Activated effector memory CD4-positive, alpha-beta T cell treated with anti-CD3 and anti-CD28 coated beads, Interleukin-2, amount 50 U/mL, for 16 hours (primary cell): ENCODE measurements at places on chromosomes 13 and 19.

- DNase-seq: no peak
These were observed 21.0 kb upstream of the SIAH3 start for GRCh38 chr13:45872566-45872965.

- no peak for DNase-seq
These were observed 41.3 kb downstream of the NWD1 start for GRCh38 chr19:16760990-16761389.

- DNase-seq: no peak
These were observed 474.9 kb upstream of the MIR17HG start for GRCh38 chr13:90872491-90873025.

DNA sequence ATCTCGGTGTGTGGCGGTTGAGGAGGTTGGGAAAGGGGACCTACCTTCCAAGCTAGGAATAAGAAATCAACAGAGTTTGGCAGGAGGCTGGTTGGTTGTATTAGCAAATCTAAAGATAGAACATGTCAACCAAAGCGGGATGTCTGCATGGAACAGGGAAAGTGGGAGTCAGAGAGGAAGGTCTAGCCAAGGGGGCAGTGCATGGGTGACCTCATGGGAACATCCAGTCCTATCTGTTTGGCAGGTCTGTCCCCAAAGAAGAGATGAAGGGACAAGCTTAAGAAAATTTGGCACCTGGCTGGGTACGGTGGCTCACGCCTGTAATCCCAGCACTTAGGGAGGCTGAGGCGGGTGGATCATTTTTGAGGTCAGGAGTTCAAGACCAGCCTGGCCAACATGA, 118.7 kb upstream of the TSC22D1 start:
- no peak for DNase-seq

GRCh38 chr13:31175847-31176532, 14.3 kb upstream of the HSPH1 start:
- DNase-seq: no peak

DNA sequence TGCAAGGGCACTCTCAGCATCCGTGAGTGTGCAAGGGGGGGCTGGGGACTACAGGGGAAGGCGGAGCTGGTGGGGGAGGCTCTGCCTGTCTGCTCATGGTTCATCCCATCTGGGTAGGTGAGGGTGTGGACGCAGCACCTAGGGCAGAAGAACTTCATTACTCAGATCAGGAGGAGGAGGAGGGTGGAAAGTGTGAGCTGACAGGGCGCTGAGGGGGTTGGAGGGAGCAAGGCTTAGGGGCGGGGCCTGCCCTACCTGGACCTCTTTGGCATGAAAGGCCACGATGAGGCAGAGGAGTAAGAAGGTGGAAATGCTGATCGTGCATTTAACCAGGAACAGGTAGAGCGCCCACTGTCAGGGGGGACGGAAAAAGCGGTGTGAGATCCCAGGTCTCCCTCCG, 4.5 kb downstream of the KCNN4 start:
- DNase-seq: peak; percentile 87

DNA sequence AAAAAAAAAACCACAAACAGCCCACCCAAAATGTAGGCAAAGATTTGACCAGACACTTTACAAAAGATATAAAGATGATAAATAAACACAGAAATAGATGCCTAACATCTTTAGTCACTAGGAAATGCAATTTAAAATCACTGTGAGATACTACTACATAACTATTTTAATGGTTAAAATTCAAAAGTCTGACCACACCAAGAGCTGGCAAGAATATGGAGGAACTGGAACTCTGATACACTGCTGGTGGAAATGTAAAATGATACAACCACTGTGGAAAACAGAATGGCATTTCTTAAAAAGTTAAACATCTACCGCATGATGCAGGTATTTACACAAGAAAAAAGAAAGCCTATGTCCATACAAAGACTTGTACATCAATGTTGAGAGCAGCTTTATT, 26.8 kb downstream of the VWA8 start:
- DNase-seq: no peak

DNA sequence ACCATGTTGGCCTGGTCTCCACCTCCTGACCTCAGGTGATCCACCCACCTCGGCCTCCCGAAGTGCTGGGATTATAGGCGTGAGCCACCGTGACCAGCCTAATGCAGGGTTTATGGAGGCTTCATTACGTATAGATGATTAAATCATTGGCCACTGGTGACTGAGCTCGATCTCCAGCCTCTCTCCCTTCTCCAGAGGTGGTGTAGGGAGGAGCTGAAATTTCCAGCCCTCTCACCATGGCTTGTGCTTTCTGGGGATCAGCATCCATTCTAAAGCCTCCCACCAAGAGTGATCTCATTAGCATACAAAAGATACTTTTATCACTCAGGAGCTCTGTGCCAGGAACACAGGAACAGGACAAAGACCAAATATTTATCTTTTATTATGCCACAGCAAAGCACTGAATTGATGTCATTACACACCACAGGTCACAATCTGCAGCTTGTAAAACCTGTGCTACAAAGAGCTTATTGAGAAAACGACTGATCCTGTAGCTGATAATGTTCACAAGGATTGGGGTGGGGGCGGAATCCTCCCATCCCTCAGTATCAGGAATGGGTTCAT, 32.4 kb downstream of the RHPN2 start:
- DNase-seq: no peak

- DNase-seq: no peak
These were observed 2.3 kb downstream of the OR7C2 start for GRCh38 chr19:14943601-14944000.

DNA sequence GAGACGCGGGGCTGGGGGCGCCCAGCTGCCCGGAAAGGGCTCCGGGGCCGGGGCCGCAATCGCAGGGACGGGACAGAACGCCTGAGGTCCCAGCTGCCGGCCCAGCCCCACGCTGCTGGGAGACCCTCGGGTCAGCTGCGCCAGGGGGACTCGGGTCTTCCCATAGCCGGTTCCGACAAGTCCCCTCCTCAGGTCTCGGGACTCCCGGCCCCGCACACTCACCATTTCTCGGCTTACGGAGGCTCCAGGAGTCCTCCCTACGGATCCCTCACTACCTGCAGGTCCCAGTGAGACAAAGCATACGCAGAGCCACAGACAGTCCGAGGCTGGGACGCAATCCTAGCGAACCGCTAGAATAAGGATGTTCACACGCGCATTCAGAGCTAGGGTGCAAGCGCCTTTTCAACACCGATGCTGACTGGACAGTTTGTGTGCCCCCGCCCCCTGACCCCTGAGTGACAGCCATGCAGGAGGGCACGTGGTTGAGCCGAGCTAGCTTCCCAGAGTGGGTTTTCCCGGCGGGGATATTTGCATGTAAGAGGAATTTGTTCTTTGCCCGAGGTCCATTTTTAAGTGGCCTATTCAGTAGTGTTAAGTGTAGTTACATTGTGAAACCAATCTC, 13.6 kb downstream of the ZNF490 start:
- DNase-seq: no peak

DNA sequence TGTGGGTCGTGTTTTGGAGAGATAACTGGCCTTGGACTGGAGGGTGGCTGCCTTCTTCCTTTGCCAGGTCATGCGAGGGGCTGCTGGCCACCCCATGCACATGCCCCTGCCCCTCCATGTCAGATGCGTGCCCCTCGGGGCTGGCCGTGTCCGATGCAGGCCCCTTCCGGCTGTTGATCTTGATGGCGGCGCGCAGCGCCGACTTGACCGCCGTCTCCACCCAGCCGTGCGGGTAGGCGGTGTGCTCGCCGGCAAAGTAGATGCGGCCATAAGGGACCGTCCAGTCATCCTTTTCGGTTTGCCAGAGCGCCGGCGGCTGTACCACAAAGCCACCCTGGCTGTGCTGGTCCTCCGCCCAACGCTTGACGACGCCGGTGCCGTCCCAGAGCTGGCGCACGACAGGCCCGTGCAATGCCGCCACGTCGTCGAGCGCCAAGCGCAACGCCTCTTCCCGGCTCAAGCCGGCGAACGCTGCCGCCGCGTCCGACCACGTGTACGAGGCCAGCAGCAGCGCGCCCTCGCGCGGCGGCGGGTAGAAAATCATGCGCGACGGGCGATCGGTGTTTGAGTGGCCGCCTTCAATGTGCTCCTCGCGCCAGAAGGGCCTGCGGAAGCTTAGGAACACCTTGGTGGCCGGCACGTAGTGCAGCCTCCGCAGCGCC, 6.9 kb downstream of the IL4I1 start:
- DNase-seq: peak; percentile 91

GRCh38 chr13:75647126-75647784, 11.1 kb downstream of the LMO7 start:
- no peak for DNase-seq

DNA sequence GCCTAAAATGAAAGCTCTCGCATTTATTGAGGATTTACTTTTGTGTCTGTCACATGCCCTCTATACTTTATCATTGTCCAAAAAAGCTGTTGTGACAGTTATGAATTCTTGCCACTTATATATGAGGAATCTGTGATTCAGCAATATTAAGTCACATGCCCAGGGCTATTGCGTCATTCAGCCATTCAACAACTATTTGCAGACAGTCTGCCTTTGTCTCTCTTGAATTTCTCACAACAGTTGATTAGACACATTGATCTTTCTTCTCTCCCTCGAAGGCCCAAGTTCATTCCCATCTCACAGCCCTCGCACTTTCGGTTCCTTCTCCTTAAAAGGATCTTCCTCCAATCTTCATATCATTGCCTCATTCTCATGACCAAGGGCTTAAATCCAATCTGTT, 342.6 kb downstream of the MZT1 start:
- no peak for DNase-seq
